ENCODE measurements at places on chromosomes 11 and 22. TPM values are rescaled to one million over a fixed set of nuclear protein-coding genes. Genes with fewer than 3 reads are reported as not detected.

OSM gene
- not detected for total RNA-seq

ZNF215 gene
- 1.5 TPM for total RNA-seq

CD6 gene
- 0.29 TPM for total RNA-seq

DNA sequence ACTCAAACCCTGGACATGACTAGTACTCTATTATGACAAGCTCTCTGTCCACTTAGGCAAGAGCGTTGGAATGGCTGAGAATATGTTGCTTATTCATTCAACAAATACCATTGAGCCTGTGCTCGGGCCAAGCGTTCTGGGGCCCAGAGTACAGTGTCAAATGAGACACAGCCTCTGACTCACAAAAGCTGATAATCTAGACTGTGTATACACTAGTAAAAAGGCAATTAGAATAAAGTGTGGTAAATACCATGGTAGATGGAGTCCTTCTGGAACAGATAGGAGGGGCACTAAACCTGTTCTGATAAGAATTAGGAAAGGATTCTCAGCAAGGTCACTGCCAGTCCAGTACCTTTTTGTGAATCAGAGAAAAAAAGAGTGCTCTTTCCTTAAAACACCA lies 24.7 kb downstream of the KCNE3 start:
- DNase-seq = no peak

- DNase-seq = no peak
Observed at GRCh38 chr11:16982256-16982671, 31.9 kb downstream of the PLEKHA7 start.

- no peak for DNase-seq
Observed at GRCh38 chr11:64410404-64410734, 51.4 kb downstream of the RPS6KA4 start.

GRCh38 chr11:119532551-119532950 lies 109.6 kb upstream of the THY1 start:
- no peak for DNase-seq

- DNase-seq = no peak
Observed at GRCh38 chr22:30348404-30348803, 8.3 kb downstream of the SF3A1 start.

INS gene
- total RNA-seq = not detected

- no peak for DNase-seq
Observed at GRCh38 chr11:59187587-59187986, 15.7 kb downstream of the DTX4 start.

ENTHD1 gene
- total RNA-seq = not detected

DNA sequence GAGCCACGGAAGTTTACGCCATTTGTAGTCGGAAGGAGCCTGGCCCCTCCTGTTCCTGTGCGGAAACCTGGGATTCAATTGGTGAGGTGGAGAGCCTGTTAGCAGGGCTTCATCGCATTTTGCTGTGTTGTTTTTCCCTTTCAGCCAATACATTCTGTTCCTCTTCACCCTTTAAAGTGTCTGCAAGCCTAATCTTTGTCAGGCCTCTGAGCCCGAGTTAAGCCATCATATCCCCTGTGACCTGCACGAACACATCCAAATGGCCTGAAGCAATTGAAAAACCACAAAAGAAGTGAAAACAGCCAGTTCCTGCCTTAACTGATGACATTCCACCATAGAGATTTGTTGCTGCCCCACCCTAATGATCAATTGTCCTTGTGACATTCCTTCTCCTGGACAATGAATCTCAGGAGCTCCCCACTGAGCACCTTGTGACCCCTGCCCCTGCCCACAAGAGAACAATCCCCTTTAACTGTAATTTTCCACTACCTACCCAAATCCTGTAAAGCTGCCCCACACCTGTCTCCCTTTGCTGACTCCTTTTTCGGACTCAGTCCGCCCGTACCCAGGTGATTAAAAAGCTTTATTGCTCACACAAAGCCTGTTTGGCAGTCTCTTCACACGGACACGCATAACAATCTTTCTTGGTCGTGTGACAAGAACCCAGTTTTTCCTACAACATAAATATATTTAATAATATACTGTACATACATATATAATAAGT lies 37.1 kb upstream of the MMP12 start:
- DNase-seq = no peak

CARNS1 gene
- 0.21 TPM for total RNA-seq

DNA sequence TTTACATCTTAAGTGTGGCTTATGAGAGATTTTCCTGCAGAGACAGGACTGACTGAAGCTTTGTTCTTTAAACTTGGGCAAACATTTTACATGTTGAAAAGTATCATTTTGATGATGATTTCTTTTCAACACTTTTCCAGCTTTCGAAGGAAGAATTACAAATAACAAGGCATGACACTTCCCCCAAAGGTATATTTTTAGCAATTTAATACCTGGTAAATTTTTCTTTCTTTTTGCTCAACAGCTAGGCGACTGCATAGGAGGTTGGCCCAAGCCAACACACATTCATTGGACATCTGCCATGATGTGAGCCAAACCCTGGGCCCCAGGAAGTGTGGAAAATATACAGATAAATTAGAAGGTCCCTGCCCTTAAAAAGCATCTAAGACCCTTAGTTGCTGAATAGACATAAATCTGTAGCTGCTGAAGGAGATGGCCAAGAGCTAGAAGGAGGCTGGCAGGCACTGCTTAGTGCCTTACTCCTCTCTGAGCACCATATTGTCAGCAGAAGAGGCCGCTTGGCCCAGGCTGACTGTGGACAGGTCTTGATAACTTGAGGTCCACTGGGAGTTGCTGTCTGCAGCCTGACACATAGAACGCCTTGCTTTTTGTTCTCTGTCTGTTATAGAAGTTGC lies 53.3 kb upstream of the CD44 start:
- no peak for DNase-seq

DNA sequence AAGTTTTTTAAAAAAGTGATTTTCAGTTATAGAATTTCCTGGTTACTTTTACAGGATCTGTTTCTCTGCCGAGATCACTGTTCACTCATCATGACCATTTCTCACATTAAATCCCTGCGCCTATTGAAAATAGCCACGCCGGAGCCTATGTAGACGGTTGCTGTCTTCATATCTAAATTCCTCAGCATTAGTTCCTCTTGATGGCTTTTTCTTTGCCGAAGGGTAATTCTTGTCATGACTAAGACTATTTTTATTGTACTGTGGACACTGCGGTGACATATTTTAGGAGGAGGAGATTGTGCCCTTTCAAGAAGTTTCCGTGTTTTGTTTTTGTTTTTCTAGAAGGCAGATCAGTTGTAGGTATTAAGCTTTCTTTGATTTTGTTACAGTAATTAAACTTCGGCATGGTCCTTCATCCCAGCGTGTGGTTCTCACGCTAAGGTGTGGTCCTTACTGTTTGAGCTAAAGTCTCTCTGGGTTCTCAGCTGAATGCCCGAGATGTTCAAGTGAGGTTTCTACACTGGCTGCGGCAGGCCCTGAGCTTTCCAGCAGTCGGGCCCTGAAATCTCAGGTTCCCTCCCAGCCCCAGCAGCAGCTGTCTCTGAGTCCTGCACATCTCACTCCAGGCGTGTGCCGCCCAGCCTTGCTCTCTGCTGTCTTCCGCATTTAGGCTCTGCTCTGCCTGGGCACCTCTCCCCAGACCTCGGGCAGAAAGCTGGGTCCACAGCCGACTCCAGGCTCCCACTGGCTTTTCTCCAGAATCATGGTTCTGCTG lies 1110.5 kb downstream of the TBC1D22A start:
- DNase-seq = no peak

DNA sequence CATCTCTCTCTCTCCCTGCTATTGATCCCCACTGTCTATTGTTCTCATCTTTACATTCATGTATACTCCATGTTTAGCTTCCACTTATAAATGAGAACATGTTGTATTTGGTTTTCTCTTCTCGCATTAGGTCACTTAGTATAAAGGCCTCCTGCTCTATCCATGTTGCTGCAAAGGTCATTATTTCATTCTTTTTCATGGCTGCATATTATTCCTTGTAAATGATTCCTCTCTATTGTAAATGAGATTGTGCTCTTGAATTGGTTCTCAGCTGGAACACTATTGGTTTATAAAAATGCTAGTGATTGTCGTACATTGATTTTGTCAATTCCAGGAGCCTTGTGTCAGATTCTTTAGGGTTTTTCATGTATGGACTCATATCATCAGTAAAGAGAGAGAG lies 13.5 kb downstream of the ACRV1 start:
- DNase-seq = no peak

SPTY2D1 gene
- total RNA-seq = 17.0 TPM

DNA sequence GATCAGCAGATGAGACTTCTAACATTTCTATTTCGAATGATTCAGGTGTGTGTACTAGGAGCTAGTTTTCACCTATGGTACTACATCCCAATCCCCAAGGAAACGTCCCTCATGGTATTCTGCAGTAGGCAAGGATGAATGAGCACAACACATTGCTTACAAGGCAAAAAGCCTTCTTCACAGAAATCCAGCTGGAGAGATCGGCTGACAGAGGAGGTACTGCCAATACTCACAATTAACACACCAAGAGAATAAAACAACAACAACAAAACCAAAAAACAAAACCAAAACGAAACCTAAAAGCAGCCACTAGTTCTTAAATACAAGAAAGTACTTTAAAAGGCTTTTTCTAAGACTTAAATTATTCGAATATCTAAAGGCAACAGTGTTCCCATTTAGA lies 101.4 kb downstream of the PICALM start:
- no peak for DNase-seq

NCF4 gene
- not detected for total RNA-seq

GRCh38 chr11:73396251-73396930 lies 20.2 kb downstream of the RELT start:
- no peak for DNase-seq

DNA sequence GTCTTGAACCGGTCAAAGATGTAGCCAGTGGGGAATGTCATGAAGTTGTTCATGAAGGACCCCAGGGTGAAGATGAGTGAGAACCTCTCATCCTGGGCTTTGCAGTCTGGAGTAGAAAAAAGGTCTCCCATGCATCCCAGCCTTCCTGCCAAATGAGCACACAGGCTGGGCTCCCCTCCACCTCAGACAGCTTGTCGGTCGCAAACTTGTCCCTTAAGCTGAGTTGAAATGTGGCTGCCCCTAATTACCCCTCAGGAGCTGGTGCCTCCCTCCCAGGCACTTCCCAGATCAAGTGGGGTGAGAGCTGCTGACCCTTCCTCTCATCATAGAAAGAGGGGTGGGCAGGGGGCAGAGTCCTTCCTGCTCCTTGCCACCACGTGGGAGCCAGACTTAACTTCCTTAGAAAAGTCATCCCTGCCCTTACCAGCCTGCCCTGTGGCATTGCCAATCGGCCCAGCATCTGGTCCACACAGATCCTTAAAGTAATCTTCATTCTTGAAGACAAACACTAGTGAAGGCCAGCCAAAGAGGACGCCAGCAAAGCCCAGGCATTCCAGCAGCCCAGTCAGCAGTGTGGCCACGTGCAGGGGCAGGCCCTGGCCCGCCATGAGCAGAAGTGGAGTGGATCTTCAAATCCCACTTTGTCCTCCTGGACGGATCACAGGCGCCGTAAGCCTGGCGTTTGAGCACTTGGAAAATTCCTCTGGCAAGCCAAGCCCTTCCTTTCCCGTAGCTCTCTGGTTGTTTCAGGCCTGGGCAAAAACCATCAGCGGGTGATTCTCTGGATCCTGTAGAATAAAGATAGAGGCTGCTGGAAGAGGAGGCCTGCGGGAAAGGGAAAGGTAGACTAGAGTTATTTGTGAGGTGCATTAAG lies 1.1 kb downstream of the SLC43A3 start:
- DNase-seq = no peak

DNA sequence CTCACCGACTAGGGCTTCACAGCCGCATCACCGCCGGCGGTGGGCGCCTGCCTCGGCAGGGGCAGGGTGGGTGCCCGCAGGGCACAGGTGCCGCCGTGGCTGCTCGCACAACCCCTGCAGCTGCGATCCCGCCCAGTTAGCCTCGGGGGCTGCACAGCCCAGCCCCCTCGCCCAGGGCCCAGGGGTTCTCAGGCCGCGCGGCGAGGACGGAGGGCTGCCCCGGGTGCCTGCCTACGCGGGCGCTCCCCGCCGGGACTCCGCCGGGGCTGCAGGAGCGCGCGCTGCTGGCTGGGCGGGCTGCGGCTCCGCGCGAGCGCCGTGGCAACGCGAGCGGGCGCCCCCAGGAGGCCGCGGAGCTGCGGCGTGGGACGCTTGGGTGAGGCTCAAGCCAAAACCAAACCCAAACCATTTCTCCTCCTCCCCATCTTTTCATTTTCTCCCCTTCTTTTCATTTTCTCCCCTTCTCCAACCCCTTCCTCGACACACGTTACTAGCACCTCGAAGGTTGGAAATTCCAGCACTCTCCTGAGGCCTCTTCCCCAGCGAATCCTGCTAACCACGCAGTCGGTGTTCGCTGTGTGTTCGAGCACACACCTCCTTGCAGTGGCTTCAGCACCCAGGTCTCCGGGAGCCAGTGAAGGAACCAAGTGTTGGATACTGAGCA lies at the start of gene MICAL3:
MICAL3 (minus strand) TSS at position 286 of the 664 bp plus-strand sequence. CDS start 117,749 bp downstream, outside the sequence.
- DNase-seq = no peak

DNA sequence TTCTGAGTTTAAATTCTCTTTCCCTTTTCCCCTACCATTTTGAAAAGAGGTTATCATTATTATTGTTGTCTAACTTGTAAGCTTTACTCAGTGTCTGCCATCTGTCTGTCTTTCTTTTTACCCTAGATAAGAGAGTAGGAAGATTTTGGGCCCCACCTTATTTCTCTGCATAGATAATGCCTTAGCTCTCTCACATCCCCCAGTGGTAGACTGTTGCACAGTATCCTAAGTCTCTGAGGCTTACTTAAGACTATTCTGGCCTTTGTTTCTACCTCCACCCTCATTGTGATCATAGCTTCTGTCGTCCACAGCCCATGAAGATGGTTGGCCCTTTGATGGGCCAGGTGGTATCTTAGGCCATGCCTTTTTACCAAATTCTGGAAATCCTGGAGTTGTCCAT lies 3.6 kb upstream of the OR51L1 start:
- no peak for DNase-seq

DNA sequence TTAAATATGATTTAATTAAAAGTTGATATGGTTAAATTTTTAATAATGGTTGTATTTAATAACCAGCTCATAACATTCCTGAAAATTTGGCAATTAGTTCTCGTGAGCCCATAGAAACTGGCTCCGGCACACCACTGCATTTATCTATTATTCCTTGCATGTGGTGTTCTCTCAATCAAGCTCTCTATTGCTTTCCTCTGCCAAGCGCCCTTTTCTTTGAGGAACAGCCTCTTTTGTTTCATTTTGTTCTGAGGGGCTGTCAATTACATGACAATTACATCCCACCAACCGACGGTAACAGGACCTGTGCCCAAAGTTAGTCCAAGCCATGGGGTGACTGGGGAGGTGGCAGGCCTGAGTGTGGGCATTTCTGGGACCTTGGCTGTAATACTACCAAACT lies 8.1 kb downstream of the C11orf91 start:
- DNase-seq = no peak

BBS1 gene
- total RNA-seq = 31.7 TPM

Data from kidney epithelial cell (primary cell).